Heart left ventricle (tissue), 16 donors: ENCODE measurements at places on chromosomes 6 and 20. TPM values are rescaled to one million over a fixed set of nuclear protein-coding genes. Genes with fewer than 3 reads are reported as not detected.

Gene XPO5
- 6.0 TPM for polyA plus RNA-seq

Gene ZSWIM3
- polyA plus RNA-seq = 1.6 TPM

Gene SYTL3
- 14.0 TPM for polyA plus RNA-seq

Gene PARD6B
- 1.3 TPM for polyA plus RNA-seq

Gene CTCFL
- not detected for polyA plus RNA-seq

Gene MUC21
- polyA plus RNA-seq = not detected

Gene MUCL3
- 0.03 TPM for polyA plus RNA-seq

Gene FGD2
- 4.1 TPM for polyA plus RNA-seq

Gene OOEP
- not detected for polyA plus RNA-seq

Gene IMPG1
- polyA plus RNA-seq = not detected

Gene RIN2
- 15.0 TPM for polyA plus RNA-seq

Gene PDYN
- not detected for polyA plus RNA-seq

Gene DPPA5
- polyA plus RNA-seq = not detected

Gene MOG
- 2.9 TPM for polyA plus RNA-seq

Gene CLIC5
- polyA plus RNA-seq = 63.2 TPM
